ENCODE measurements at places on chromosomes 13 and 19.
A peak's percentile ranks its signal among the peaks of the same experiment; 100 is the strongest.

GRCh38 chr13:33015791-33016323 lies 366 bp upstream of the KL start:
- no peak for DNase-seq

GRCh38 chr13:99307247-99307646 lies at the start of gene GPR183:
TSS of gene GPR183 (minus strand) at chr13:99307399. CDS start at chr13:99296145, 11,254 bp downstream.
- DNase-seq: no peak

DNA sequence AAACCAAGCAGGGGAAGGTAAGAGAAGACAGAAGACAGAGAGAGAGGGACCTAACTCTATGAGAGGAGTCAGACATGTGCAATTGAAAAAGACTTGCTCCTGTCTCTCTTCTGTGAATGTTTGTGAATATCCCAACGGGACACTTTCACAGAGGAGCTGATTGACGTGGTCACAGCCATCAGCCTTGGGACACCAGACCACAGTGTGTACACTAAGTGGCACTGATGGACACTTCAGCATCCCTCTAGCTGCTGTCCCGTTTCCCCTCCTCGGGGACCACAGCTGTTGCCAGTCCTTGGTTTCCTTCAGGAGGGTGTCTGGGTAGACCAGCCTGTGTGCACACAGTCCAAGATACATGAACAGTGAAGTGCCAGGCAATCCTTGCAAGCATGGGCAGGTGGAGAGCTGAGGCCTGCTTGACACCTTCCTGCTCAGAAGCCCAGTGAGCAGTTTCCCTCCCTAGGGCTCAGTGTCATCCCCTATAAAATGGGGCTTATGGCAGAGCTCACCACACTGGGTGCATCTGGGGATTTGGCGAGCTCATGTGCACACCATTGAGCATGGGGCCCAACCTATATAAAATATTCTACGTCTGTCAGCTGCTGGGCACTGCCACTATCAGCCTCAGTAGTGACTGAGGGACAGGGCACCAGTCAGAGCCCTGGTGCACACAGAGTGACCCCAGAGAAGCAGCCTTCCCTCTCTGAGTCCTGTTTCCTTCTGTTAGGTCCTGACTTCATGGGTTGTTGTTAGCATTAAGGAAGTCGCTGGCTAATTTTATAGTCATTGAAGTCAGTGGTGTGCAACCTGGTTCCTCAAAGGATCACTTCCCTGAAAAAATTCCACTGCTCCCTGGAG lies 4.3 kb upstream of the USF2 start:
- DNase-seq: no peak

DNA sequence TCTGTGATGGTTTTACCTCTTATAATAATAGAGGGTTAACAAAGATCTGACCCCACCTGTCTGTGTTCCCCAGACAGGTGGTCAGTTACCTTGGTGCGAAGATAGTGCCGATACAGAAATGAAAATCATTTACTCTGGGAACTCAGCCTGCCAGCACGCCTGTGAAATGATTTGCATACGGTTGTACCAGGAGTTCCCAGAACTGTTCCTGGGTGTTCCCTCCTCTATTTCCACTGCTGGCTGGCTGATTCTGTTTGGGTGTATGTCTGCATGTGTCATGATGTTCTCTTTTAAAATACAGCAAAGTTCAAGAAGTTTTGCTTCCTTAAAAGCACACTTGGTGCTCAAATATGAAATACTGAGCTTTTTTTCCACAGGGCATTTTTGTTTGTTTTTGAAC lies 527.1 kb downstream of the FGF9 start:
- DNase-seq: no peak

- no peak for DNase-seq
Measured at GRCh38 chr19:19033176-19033425, 216 bp downstream of the SUGP2 start.

DNA sequence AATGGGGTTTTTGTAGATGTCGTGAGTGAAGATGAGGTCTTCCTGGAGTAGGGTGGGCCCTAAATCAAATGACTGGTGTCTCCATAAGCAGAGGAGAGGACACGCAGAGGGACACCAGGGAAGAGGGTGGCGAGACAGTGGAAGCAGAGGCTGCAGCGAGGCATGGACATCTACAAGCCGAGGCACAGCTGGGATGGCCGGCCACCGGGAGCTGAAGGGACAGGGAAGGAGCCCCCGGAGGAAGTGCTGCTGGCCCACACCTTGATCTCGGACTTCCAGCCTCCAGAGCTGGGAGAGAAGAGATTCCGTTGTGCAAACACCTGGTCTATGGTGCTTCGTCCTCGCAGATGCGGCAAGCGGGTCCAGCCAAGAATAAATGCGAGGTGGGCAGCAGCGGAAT lies 84.5 kb downstream of the ANKRD10 start:
- DNase-seq: no peak

DNA sequence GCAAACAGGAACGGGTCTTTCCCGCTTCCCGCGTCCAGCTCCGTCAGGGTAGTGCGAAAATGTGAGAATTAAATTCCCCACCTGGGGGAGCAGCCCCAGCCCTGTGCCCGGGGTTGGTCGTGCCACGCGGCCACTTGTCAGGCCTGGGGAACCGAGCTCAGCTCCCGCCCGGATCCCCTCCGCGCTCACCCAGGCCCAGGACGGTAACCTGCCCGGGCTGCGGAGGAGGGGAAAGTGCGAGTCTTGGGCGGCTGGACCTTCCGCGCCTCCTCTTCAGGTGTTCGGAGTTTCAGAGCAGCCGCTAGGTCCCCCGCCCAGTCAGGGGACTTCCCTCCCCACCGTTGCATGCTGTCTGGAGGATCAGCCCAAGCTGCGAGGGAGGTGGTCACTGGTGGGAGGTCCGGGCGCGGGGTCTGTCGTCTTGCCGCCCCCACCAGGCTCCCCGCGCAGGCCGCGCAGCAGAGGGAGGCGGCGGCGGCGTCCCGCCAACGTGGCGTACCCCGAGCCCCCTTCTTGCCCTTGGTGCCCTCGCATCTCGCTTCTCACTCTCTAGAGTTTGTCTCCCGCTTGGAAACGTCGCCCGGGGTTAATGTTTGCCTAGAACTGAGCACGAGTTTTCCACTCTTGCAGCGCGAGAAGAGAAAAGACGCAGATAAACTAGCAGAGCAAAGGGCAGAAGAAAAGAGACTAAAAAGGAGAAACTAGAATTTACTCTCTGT lies 8.1 kb downstream of the URAD start:
- DNase-seq: no peak

DNA sequence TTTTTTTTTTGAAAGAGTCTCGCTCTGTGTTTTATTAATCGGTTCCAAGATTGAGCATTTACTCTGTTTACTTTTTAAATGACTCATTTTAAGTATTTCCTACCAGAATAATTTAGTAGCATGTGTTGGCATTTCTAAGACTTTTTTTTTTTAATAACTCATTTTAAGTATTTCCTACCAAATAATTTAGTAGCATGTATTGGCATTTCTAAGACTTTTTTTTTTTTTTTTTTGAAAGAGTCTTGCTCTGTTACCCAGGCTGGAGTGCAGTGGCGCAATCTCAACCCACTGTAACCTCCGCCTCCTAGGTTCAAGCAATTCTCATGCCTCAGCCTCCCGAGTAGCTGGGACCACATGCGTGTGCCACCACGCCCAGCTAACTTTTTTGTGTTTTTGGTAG lies 13.1 kb downstream of the SETDB2 start:
- peak; percentile 45 for DNase-seq

DNA sequence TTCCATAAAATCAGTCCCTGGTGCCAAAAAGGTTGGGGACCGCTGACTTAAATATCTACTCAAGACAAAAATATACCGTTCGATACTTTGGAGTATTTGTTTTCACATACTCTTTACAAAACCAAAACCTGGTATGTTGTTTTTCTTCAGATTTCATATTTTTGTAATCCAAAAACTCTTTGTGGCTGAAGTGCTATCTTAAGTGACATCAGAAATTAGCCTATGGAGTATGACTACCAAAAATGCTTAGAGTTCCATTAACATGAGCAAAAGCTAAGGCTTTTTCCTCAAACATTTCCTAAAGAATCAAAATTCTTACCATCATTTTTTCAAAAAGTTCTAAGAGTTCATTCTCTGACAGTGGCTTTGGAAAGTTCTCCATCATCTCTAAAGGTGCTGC lies 52.0 kb downstream of the DIAPH3 start:
- DNase-seq: peak; percentile 6

GRCh38 chr13:108227651-108228272 lies 9.6 kb downstream of the ABHD13 start:
- no peak for DNase-seq

GRCh38 chr13:46126552-46127357 lies 21.9 kb upstream of the CPB2 start:
- DNase-seq: peak; percentile 18

- DNase-seq: no peak
Measured at GRCh38 chr19:39372941-39373340, 18.0 kb downstream of the PAF1 start.

- no peak for DNase-seq
Measured at GRCh38 chr19:35008891-35009341, 8.8 kb downstream of the GRAMD1A start.

DNA sequence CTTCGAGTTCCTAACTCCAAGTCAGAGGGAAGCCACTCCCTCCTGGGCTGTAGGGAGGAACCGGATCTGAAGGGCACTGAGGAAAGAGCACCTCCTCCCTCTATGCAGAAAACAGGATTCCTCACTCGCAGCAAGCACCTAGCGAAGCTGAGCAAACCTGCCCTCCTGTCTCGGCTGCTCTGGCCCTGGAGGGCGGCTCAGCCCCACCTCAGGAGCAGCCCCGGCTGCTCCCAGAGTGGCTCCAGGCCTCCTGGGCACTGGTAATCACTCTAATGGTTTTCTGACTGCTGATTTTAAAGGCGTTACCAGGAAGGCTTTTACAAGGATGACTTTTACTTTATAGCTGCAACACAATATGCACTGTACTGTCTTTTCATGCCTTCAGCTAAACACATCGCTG lies 312.5 kb downstream of the TEX29 start:
- no peak for DNase-seq

Data from GM04503 (cell line).